ENCODE measurements at places on chromosomes 3 and 15. TPM values are rescaled to one million over a fixed set of nuclear protein-coding genes. Genes with fewer than 3 reads are reported as not detected.

The PHLDB2 gene
- total RNA-seq, result 59.9 TPM

The GP5 gene
- total RNA-seq, result 0.25 TPM

The CX3CR1 gene
- 0.61 TPM for total RNA-seq

The UBAP1L gene
- 2.7 TPM for total RNA-seq

GRCh38 chr15:65634356-65634755 is 12.6 kb downstream of the SLC24A1 start:
- DNase-seq, result no peak
- no peaks in the 10 kb centered on the region for H3K27me3 ChIP-seq
- H3K36me3 ChIP-seq, result no peaks in the 10 kb centered on the region
- no peak overlapping the region for H3K4me3 ChIP-seq
- no peak overlapping the region for H3K27ac ChIP-seq

GRCh38 chr3:64225695-64226499 is 631 bp upstream of the PRICKLE2 start:
- H3K36me3 ChIP-seq, result no peaks in the 10 kb centered on the region
- no peak for DNase-seq
- H3K4me3 ChIP-seq, result no peak overlapping the region
- no peaks in the 10 kb centered on the region for H3K27me3 ChIP-seq
- H3K27ac ChIP-seq, result no peak overlapping the region

- no peaks in the 10 kb centered on the region for H3K27me3 ChIP-seq
- H3K36me3 ChIP-seq, result no peaks in the 10 kb centered on the region
- DNase-seq, result no peak
- no peak overlapping the region for H3K27ac ChIP-seq
These were observed 83.8 kb upstream of the TPM1 start for GRCh38 chr15:62958528-62959363.

GRCh38 chr15:98804057-98804380 is 155.7 kb downstream of the IGF1R start:
- no peak overlapping the region for H3K27ac ChIP-seq
- no peak overlapping the region for H3K4me3 ChIP-seq
- no peaks in the 10 kb centered on the region for H3K27me3 ChIP-seq
- H3K36me3 ChIP-seq, result no peaks in the 10 kb centered on the region
- no peak for DNase-seq

GRCh38 chr15:26442680-26443079 is 330.2 kb downstream of the GABRB3 start:
- no peak overlapping the region for H3K27ac ChIP-seq
- no peak for DNase-seq
- no peaks in the 10 kb centered on the region for H3K36me3 ChIP-seq
- no peaks in the 10 kb centered on the region for H3K27me3 ChIP-seq
- H3K4me1 ChIP-seq, result no peaks in the 10 kb centered on the region

GRCh38 chr3:13578251-13578650 is 29.3 kb downstream of the FBLN2 start:
- DNase-seq, result no peak
- H3K36me3 ChIP-seq, result no peaks in the 10 kb centered on the region
- H3K4me1 ChIP-seq, result peaks cover 5% of the 10 kb centered on the region
- no peak overlapping the region for H3K4me3 ChIP-seq
- H3K27ac ChIP-seq, result no peak overlapping the region
- no peaks in the 10 kb centered on the region for H3K27me3 ChIP-seq

- no peak overlapping the region for H3K4me3 ChIP-seq
- no peaks in the 10 kb centered on the region for H3K27me3 ChIP-seq
- H3K27ac ChIP-seq, result no peak overlapping the region
- H3K36me3 ChIP-seq, result no peaks in the 10 kb centered on the region
These were observed 289.9 kb downstream of the GAP43 start for GRCh38 chr3:115913069-115913686.

DNA sequence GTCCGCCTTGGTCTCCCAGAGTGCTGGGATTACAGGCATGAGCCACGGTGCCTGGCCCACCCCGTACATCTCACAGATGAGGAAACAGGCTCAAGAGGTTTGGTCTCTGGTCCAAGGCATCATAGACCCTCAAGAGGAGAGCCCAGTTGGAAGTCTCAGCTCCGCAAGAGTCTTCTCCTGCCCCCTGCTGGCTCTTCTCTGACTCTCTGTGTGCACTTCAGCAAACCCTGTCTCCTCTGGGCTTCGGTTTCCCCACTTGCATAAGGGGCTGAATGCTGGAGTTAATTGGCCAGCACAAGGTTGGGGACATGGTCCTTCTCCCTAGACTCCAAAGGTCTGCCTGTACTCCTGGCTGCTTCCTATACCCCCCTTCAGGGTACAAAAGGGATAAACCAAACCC is 3.9 kb downstream of the MST1R start:
- H3K27ac ChIP-seq, result no peak overlapping the region
- peaks cover 27% of the 10 kb centered on the region for H3K4me1 ChIP-seq
- H3K27me3 ChIP-seq, result no peaks in the 10 kb centered on the region
- no peaks in the 10 kb centered on the region for H3K36me3 ChIP-seq
- no peak overlapping the region for H3K4me3 ChIP-seq
- no peak for DNase-seq

GRCh38 chr3:54780336-54780735 is 147.5 kb downstream of the LRTM1 start:
- no peak overlapping the region for H3K4me3 ChIP-seq
- no peak overlapping the region for H3K27ac ChIP-seq
- no peaks in the 10 kb centered on the region for H3K36me3 ChIP-seq

DNA sequence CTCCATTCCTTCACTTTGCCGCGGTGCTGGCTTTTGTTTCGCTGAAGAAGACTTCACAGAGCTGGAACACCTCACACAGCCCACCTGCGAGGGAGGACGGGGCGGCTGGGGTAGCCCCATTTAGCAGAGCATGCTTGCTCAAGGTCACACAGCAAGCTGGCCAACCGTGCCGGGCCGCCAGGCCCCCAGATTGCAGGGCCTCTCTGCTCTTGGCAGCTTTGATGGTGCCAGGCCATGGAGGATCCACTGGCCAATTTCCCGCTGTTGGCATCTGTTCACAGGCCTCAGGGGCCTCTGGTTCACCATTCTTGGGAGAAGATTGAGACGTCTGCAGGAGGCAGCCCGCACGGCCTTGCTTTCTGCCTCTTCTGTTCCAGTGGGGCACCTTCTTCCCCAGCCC is 77.9 kb upstream of the LINGO1 start:
- H3K27me3 ChIP-seq, result no peaks in the 10 kb centered on the region
- H3K4me1 ChIP-seq, result no peaks in the 10 kb centered on the region
- DNase-seq, result no peak
- no peak overlapping the region for H3K27ac ChIP-seq
- H3K36me3 ChIP-seq, result no peaks in the 10 kb centered on the region

- no peak overlapping the region for H3K4me3 ChIP-seq
- H3K36me3 ChIP-seq, result no peaks in the 10 kb centered on the region
- H3K27me3 ChIP-seq, result no peaks in the 10 kb centered on the region
- no peak for DNase-seq
- no peaks in the 10 kb centered on the region for H3K4me1 ChIP-seq
These were observed 16.5 kb downstream of the DIS3L start for GRCh38 chr15:66309828-66310227.

- H3K36me3 ChIP-seq, result no peaks in the 10 kb centered on the region
- H3K4me3 ChIP-seq, result no peak overlapping the region
- H3K4me1 ChIP-seq, result peaks cover 17% of the 10 kb centered on the region
- no peak overlapping the region for H3K27ac ChIP-seq
These were observed 122.0 kb upstream of the ALDH1A3 start for GRCh38 chr15:100757661-100758060.

DNA sequence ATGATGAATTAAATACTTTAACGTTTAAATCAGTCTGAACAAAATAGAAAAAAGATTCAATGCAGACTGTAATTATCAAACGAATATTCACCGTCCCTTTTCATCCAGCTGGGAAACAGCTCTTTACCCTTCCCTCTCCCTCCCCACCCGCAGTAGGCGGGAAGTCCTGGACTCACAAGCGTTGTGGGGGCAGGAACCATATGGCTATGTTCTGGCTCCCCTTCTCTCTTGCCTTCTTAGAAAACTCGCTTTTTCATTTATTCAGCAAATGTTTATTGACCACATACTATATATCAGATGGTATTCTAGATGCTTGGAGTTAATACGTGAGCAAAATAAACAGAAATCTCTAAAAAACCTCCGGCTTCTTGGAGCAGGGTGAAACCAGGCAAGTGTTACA is 715 bp upstream of the SCAPER start:
- H3K36me3 ChIP-seq, result no peaks in the 10 kb centered on the region
- no peaks in the 10 kb centered on the region for H3K27me3 ChIP-seq
- peak overlapping the region; percentile 94 for H3K27ac ChIP-seq
- H3K4me3 ChIP-seq, result peak overlapping the region; percentile 81
- peaks cover 25% of the 10 kb centered on the region for H3K4me1 ChIP-seq

GRCh38 chr3:121330634-121331033 is 215.2 kb downstream of the POLQ start:
- H3K27ac ChIP-seq, result no peak overlapping the region
- no peak overlapping the region for H3K4me3 ChIP-seq
- H3K36me3 ChIP-seq, result no peaks in the 10 kb centered on the region
- no peaks in the 10 kb centered on the region for H3K4me1 ChIP-seq

DNA sequence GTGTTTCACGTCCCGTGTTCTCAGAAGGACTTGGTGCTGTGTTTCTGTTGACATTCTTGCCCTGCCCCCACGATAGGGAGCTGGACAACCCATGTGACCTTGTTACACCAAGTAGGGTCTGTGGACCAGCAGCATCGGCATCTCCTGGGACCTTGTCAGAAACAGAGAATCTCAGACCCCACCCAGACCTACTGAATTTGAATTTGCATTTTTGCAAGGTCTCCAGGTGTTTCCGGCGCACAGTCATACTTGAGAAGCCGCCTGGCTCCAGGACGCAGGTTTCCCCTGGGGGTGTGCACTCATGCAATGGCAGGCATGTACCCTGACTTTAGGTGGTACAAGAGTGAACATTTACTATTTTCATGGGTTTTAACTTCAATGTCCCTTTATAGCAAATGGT is 117.9 kb downstream of the TLE3 start:
- H3K27ac ChIP-seq, result no peak overlapping the region
- H3K4me1 ChIP-seq, result no peaks in the 10 kb centered on the region
- H3K36me3 ChIP-seq, result no peaks in the 10 kb centered on the region

DNA sequence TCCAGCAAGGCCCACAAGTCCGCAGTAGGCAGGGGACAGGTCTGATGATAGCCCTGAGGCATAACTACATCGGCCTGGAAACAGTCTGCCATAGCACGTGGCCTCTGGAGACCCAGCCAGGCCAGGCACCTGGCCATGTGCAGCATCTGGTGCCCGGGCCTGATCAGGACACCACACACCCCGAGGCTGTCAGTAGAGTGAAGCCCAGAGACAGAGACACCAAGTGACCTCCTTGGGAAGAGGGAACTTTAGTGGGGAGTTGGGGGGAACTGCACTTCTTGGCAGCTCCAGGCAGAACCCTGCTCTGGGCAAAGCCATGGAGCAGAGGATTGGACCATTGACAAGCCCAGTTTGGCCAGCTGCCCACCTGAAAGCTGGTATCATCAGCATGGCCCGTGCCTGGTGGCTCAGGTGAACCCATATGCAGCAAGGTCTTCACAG is 1.2 kb downstream of the SHISA5 start:
- DNase-seq, result no peak
- H3K27me3 ChIP-seq, result no peaks in the 10 kb centered on the region
- peaks cover 35% of the 10 kb centered on the region for H3K4me1 ChIP-seq
- H3K27ac ChIP-seq, result peak overlapping the region; percentile 68

- H3K27ac ChIP-seq, result no peak overlapping the region
- no peak for DNase-seq
- H3K4me3 ChIP-seq, result no peak overlapping the region
- no peaks in the 10 kb centered on the region for H3K4me1 ChIP-seq
These were observed 40.0 kb downstream of the ASB7 start for GRCh38 chr15:100642213-100642949.

DNA sequence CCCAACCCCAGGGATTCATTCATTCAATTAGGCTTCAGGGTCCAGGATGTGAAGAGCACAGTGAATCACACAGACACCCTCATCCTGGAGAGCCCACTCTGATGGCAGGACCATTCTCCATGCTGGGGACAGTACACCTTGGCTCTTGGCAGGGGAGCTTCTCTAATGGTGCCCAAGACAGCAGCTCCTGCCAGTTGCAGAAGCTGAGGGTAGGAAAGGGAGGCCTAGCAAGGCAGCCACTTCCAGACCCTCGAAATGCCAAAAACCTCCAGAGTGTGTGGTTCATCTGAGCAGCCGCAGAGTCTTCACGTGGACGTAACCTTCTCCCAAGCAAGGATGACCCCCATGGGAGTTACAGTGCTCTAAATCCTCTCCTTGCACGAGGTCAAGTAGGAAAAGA is 186.2 kb downstream of the XXYLT1 start:
- no peaks in the 10 kb centered on the region for H3K36me3 ChIP-seq
- no peak overlapping the region for H3K4me3 ChIP-seq
- no peaks in the 10 kb centered on the region for H3K27me3 ChIP-seq

GRCh38 chr15:67066959-67067853 is 1.8 kb downstream of the SMAD3 start:
- DNase-seq, result peak; percentile 16
- H3K4me3 ChIP-seq, result peak overlapping the region; percentile 89
- H3K36me3 ChIP-seq, result peaks cover 1% of the 10 kb centered on the region
- no peaks in the 10 kb centered on the region for H3K27me3 ChIP-seq
- peaks cover 36% of the 10 kb centered on the region for H3K4me1 ChIP-seq
- H3K27ac ChIP-seq, result peak overlapping the region; percentile 88

Measured in Caco-2 (cell line).